ENCODE measurements at places on chromosomes 3 and 15. TPM values are rescaled to one million over a fixed set of nuclear protein-coding genes. Genes with fewer than 3 reads are reported as not detected.

The ACAP2 gene
- total RNA-seq, result 46.0 TPM

GRCh38 chr15:61171209-61171608 lies 57.9 kb downstream of the RORA start:
- no peak overlapping the region for H3K27ac ChIP-seq
- H3K36me3 ChIP-seq, result no peaks in the 10 kb centered on the region
- DNase-seq, result no peak
- H3K4me1 ChIP-seq, result no peaks in the 10 kb centered on the region
- no peak overlapping the region for H3K4me3 ChIP-seq

- peak; percentile 98 for DNase-seq
- H3K4me3 ChIP-seq, result no peak overlapping the region
- peak overlapping the region; percentile 93 for H3K27ac ChIP-seq
- peaks cover 4% of the 10 kb centered on the region for H3K36me3 ChIP-seq
- H3K4me1 ChIP-seq, result peaks cover 69% of the 10 kb centered on the region
Measured at GRCh38 chr3:58052373-58053273, 44.4 kb downstream of the FLNB start.

DNA sequence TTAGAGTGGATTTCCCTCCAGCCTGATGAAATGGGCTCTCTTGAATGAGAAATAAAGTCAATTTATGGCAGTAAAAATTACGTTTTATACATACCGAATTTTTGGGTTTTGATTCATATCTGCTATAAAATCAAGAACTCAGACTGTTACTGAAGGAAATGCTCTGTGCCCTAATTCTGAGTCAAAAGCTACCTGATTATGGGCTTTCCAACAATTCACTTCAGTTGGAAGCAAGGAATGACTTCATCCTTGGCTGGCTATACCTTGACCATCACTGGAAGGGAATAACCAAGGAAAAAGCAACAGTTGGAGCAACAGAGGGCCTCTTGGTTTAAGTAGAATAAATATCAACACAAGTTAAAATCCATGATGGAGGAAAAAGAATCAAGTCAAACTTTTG lies 88.6 kb downstream of the ZNF385D start:
- DNase-seq, result no peak
- no peaks in the 10 kb centered on the region for H3K36me3 ChIP-seq
- H3K27ac ChIP-seq, result no peak overlapping the region
- H3K4me1 ChIP-seq, result peaks cover 7% of the 10 kb centered on the region
- H3K4me3 ChIP-seq, result no peak overlapping the region

Data from astrocyte (in vitro differentiated cells and primary cell).